ENCODE measurements at places on chromosomes 5 and 9.

DNA sequence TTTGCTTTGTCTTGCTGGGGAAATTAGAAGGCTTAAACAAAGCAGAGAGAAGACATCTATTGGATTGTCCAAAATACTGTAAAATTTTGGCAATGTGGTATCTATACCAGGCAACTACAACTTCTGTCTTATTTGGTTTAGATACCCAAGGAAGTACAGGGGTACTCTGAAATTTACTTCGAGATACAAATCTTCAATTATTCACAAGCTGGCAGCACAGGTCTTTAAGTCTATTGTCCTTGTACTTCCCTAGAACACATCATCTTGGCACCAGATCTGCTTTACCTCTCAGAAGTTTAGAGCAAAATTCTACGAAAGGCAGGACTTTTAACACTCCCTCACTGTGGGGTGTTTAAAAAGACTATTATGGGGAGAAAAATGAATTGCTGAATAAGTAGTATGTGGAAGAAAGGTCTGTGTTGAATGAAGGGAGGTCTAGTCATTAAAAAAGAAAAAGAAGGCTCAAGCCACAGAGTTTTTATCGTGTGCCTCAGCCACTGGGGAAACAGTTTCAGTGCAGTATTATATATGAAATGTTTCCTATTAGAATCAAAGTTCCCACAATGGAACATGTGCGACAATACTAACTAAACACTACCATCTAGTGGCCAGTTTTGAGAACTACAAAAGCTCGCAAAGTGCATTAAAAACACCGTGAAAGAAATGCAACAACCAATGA, 93.7 kb downstream of the PDE4D start:
- peak; percentile 75 for DNase-seq

DNA sequence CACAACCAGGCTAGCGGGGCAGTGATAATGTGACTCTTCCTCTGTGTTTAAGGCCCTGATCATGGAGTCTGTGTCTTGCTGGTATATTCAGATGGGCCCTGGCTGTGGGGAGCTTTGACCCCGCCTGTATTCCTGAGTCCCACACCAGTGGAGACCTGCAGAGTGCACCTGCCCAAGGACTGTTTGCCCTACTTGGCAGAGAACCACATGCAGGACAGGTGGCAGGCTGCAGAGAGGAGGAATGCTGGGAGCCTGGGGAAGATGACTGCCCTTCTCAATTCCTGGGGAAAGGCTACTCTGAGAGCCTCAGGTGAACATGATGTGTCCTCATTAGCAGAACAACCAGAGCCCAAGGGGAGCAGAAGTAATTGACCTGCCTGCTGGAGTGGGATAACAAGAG, 36.2 kb downstream of the IARS1 start:
- DNase-seq, result no peak

DNA sequence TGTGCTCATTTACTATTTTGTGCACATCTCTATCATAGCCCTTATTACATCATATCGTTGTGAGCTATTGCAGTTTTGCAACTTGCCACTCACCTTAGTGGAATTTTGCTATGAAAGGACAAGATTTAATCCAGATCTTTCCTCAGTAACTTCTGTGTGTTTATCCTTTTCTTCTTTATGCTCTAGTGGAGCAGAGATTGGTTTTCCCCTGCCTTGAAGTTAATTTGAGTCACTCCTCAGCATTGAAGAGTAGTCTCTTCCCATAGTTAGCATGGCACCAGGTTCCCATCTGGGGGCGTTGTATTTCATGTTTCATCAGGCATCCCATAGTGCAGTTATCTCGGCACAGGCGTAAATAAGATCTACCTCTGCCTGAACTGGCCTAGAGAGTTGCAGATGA, 510.4 kb downstream of the PSAT1 start:
- DNase-seq, result no peak

- no peak for DNase-seq
These were observed 88.8 kb upstream of the EQTN start for GRCh38 chr9:27385606-27386322.

DNA sequence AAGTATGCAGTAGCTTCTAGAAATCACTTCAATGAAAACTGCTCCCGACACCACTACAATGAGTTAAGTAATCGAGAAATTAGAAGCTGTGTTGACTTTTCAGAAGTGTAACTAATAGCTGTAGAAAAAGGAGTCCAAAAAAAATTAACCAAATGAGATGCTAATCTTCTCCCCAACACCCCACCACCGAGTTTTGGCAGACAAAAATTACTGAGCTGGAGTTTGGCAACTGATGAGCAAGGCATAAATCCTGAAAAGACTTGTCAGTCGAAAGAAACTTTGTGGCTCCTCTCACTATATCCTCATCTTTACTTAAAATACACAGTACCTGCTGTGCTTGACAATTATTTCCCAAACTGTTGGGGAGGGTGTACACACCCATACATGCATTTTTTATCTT, 191.9 kb downstream of the EBF1 start:
- DNase-seq, result no peak

DNA sequence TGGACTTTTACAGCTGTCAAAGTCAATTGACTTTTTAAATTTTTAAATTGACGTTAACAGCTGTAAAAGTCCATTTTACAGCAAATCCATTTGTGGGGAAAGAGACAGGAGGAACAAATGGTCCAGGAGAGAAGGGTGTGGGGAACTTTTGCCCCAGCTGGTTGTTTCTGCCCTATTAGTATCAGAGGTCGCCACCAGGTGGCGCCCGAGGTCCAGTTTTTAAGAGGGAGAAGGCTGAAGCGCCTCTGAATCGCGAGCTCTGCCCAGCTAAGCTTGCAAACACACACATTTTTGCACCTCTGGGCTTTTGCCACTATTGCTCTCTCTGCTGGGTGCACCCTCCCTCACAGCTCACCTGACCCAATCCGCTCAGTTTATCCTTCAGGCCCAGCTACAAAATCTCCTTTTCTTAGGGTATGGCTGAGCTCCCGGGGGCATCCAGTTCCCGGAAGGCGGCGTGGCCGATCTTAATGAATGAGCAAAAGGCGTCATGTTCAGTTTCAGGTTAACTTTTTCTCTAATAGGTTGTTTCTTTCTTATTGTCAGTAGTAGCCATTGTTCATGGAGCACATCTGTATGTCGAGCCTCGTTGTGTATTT, 6.3 kb upstream of the TTLL11 start:
- DNase-seq, result peak; percentile 90

DNA sequence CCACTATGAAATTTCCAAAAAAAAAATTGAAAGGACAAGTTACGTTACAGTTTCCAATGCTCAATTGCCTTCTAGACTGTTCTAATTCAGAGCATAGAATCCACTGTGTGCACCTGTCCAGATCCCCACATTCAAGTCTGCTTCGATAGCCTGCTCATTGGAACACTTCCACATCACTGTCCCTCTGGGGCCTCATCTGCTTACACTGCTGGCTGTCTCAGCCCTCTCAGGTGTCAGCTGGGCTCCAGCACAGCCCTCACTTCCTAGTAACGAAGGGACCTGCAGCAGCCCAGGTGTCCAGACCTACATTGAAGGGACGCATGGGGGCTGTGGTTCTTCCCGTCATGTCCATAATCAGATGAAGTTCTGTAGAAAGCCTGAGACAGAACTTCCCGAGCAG, 94.3 kb upstream of the EMB start:
- no peak for DNase-seq

DNA sequence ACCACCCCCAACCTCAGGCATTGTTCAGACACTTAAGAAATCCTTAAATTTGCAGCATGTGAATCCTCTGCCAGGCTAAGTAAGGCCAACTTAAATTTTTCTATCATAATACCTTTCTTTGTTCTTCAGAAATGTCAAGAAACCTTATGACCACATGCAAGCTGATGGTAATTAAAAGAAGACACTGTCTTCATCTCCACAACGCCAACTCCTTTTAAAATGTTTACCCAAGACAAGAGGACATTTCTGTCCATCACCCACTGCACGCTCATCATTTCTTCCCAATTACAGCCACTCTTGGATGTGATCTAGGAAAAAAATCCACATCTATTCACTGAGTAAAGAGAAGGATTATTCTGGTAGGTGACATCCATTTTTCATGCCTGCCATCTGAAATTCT, 6.1 kb upstream of the IFNK start:
- DNase-seq, result no peak

DNA sequence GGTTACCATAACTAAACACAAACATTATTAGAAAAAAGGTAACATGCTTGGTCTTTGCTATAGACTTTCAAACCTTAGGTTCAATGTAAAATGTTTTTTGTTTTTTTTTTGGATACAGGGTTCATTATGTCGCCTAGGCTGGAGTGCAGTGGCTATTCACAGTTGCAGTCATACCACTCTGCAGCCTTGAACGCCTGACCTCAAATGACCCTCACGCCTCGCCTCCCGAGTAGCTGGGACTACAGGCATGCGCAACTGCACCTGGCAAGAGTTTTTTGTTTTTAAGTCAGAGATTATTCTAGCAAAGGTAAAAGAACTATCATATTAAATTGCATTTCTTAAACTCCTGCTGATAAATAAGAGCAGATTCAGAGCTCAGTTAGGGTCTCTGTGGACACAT, 55.1 kb upstream of the NR5A1 start:
- no peak for DNase-seq

- DNase-seq, result no peak
These were observed 32.3 kb downstream of the HK3 start for GRCh38 chr5:176866707-176867310.

- no peak for DNase-seq
These were observed 10.0 kb upstream of the HSPA9 start for GRCh38 chr5:138585157-138585556.

Data from pons (tissue), 1 donor.